ENCODE measurements at places on chromosomes 6 and 20.

DNA sequence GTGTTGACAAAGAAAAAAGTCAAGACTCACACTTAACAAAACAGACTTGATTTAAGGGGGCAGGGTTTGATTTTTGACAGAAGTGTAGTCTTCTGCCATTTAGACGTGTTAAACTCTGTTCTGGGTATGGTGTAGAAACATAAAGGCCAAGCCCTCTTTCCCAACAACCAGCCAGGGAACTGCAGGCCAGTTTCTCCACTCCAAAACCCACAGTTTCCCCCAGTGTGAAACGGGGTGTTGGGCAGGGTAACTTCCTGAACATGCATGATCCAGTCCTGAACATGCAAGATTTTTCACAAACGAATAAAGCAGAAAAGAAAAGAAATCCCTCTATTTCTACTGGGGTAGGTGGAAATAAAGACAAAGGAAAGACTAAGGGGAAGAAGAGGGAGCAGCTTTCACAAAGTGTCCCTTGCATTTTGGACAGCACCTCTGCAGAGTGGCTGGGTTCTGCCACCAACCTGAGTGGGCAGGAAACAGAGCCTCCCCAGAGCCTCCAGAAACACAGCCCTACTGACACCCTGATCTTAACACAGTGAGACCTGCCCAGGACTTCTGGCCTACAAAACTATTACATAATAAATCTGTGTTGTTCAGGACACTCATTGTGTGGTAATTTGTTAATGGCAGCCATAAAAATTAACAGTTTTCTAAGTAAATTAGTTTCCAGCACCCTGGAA lies 7.5 kb downstream of the APMAP start:
- DNase-seq, result no peak

DNA sequence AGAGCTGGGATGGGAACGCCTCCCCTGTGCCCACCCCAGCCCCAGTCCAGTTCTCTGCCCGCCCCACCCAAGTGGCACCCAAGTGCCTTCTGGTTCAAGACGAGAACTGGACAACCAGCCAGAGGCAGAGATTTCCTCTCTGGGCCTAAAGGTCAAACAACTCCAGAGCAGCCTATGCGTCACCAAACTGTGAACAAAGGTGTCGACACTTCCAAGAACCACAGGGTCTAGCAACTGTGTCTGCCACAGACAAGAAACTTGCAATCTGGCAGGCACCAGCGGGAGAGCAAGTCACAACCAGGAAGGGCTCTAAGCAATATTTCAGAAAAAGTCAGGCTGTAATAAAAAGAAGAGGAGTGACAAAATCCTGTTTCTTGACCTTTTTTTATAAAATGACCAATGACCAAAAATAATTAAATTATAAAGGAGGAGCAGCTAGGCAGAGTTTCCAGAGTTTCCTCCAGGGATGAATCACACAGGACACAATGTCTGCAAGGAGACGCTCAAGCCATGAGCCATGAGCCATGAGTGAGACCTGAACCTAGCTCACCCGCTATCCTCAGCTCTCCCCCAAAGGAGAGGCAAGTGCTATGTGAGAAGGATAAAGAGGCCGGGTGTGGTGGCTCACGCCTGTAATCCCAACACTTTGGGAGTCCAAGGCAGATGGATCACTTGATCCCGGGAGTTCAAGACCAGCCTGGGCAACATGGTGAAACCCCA lies 11.1 kb downstream of the EDEM2 start:
- DNase-seq, result no peak

GRCh38 chr20:10649080-10649796 lies 24.6 kb downstream of the JAG1 start:
- DNase-seq, result no peak

GRCh38 chr6:3888153-3888957 lies 39.2 kb downstream of the FAM50B start:
- DNase-seq, result no peak

GRCh38 chr6:166258854-166259276 lies 49.3 kb downstream of the PRR18 start:
- DNase-seq, result peak; percentile 33

DNA sequence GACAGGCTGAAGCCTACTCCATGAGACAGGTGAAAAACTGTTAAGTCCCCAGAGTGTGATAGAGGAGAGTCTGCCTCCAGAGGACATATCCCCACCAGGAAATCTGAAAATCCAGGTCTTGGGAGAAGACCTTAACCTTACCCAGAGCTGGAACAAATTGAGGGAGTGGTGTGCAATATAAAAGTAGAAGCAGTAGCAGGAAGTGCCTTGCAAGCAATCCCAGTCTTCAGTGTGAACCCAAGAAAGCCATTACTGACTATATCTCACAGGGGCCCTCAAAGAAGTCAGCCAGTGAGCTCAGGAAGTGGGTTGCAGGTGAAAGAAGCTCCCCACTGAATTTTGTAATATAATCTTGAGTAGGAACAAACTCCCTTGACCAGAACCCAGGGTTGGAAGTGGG lies 41.9 kb upstream of the PKIB start:
- no peak for DNase-seq

GRCh38 chr6:142336183-142336582 lies 34.4 kb downstream of the ADGRG6 start:
- DNase-seq, result no peak

DNA sequence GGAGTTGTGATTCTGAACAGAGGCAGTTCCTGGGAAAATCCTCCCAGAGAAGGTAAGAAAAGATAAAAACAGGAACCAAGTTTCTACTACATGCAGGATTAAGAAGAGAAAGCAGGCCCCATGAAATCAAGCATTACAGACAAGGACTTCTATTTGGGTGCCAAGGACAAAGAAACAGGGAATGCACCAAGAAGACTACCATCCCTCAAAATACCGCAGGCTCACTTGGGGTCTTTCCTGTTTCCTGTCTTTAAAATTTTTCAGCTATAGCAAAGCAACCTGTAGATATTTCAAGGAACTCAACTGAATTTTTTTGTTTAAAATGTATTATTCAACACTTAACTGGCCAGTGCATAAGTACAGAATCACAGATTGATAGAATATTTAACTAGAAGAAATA lies 107.5 kb downstream of the THEMIS start:
- no peak for DNase-seq

DNA sequence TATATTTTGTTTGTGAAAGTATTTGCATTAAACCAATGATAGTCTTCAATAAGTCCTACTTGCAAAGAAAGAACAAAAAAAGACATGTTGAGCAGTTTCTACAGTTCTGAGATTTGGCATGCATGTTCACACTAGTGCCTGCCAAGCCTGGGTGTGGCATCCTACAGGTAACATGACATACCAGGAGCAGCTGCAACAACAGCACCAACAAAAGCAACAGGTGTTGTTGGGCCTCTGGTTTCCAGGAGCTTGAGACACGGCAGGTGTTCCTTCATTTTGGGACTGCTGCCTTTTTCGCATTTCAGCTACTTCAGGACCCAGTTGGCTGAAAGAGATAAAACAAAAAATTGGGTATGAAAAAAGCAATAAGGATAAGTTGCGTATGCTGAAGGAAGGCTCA lies 41.2 kb upstream of the MTRF1L start:
- no peak for DNase-seq

- DNase-seq, result no peak
Observed at GRCh38 chr6:5205877-5206850, 54.6 kb downstream of the LYRM4 start.
